Renal cortex interstitium (tissue), 15 donors: ENCODE measurements at places on chromosomes 5 and 9.

DNA sequence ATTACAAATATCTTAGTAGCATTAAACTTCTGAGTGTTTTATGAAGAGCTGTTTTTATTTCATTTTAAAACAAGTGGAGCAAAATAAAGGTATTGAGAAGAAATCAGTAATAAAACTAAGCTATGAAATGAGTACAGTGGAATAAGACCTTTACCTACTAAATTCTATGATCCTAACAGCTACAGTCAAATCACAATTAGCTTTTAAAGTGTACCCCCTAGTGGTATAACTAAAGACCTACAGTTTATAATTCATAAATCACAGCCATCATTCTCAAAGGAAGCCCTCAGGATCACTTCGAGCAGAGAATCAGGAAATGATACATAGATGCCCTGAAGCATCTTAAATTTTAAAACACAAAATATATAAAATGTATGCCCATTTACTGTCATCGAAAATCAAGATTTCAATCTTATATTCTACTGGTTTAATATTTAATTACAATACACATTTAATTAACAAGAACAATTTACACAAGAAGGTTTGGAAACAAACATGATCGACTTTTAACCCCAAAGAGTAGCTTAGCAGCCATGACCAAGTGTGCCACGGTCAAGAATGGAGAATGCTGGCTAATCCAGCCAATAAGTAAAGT is 12.3 kb downstream of the CCNH start:
- DNase-seq: no peak

GRCh38 chr5:75091597-75091996 is 39.2 kb upstream of the GCNT4 start:
- DNase-seq: no peak

DNA sequence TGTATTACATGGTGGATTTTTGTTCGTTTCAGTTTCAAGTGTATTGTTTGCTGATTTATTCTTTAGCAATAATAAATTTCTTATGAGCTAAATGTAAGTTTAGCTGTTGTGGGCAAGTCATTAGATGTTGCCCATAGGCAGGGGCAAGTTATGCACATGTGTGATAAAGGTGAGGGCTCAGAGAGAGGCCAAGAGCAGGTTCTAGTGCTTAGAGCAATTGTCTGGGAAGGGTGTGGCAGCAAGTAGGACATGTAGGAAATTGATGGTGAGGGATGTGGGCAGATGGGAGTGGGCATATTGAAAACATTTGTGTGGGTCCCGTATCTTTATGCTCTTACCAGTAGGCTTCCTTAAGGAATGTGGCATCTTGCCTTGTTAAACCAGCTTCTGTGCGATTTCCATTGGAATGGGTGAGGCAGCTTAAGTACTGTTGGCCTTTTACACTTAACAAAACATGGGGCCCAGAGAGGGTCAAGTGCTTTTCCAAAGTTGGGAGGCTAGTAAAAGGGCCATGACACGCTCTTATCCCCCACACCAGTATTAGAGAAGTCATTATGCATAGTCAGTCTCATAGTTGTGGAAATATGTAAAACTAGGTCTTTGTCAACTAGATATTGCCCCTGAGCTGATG is 60.6 kb downstream of the KDM4C start:
- no peak for DNase-seq

DNA sequence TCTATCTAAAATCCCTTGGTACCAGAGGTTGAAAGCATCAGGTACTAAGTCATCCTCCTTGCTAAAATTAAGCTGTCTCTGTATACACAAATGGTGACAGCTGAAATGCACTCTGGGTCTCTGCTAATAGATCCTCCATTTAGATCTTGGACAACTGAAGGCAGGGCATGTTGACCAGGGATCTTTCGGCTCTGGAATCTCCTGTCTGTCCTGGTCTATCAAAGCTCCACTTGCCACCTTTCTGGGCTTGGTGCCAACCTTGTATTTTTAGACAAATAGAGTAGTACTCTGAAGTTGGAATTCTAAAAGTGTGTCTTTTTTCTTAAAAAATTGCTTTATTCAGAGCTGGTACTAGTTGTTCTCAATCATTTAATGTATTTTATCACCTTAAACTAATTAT is 135.2 kb upstream of the HMHB1 start:
- DNase-seq: no peak

DNA sequence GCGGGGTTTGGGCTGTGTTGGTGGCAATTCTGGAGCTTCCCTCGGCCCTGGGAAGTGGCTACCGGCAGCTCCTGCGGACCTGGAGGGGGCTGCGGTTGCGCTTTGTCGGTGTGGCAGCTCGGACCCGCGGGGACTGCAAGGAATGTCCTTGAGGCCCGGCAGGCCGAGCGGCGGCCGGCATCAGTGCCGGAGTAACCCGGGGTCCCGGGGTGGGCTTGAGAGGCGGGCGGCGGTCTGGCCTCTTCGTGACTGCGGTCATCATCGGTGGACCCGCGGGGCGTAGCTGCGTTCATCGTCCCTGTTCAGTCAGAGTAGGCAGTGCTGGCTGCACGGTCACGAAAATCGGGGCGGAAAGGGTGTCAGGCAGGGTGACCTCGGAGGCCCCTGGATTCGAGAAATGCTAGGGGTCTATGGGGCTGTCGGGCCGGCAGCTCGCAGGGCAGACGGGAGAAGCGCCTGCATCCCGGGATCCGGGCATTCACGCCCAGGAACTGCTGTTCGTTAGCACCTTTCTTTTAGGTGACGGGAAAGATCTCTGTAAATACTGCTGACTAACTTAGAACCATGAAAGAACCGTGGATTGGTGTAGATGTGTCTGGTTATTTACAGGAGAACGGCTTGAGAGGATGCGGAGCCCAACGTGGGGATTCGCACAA is 474 bp downstream of the HMGCR start:
- peak; percentile 18 for DNase-seq

DNA sequence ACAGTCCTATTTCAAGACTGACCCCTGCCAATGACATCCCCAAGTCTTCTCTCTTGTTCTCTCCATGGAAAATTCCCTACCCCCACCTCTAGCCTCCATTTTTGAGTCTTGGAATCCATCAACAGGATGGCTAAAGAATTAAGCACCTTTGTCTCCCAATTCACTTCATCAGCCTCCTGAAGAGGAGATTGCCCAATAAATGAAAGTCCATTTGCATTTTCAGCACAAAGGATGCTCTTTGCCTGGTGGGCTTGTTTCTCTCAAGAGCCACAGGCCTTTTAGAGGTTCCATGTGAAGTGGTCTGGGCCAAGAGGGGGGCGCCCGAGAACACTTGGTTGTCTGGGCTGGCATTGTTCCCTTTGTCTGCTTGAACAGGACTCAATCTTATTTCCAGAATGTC is 12.6 kb downstream of the HSD17B3 start:
- DNase-seq: no peak

GRCh38 chr5:140267559-140268018 is 35.3 kb downstream of the PFDN1 start:
- DNase-seq: no peak

GRCh38 chr9:78189461-78189860 is 46.4 kb upstream of the CEP78 start:
- DNase-seq: no peak

DNA sequence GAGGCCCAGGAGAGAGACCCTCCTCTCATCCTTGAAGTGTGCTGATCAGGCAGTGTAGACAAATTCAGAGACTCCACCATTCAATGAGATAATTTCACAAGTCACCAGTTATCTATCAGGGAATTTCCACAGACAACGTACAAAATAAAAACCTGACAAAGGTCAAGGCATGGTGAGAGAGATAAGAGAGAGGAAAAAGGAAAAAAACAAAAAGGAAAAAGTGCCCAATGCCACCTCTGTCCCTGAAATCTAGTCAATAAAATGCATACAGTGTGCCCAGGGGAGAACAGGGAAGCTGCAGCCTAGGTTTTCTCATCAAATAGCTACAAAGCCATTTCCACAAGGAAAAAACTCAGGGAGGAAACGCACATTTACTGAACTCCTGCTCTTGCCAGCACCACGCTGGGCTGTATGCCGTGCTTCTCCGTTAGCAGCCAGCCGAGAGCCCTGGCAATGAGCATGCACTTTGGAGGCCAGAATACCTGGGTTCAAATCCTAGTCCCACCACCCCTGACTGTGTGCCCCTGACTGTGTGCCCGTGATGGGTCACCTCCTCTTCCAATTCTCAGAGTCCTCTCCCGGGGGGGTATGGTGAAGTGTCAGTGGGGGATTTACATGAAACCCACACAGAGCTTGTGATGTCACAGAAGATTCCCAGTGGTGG is 11.6 kb downstream of the WHRN start:
- DNase-seq: no peak

DNA sequence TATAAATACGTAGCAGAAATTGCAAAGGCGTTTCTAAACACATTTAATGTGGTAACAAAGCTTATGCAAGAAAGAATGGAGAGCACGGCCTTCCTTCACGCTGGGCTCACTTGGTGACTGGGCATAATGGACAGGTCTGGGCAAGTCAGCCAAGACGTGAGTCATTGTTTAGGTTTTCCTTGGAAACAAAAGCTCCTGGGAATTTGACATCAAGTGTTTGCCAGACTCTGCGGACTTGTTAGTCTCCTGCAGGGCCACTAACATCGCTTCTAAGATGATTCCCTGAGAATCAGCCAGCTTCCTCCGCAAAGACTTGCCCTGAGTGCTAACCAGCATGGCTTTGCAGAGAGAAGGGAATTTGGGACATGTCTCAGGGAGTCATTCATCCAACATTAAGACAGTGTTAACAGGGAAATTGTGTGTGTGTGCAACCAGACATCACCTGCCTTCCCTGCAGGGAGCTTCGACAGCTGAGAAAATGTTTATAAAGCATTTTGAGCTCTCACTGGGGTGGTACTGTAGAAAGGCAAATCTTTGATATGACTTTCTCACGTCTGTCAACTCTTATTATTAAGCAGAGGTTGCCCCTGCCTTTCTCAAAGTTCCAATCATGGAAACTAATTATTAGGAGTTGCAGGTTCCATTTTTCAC is 182.5 kb downstream of the NTRK2 start:
- no peak for DNase-seq

DNA sequence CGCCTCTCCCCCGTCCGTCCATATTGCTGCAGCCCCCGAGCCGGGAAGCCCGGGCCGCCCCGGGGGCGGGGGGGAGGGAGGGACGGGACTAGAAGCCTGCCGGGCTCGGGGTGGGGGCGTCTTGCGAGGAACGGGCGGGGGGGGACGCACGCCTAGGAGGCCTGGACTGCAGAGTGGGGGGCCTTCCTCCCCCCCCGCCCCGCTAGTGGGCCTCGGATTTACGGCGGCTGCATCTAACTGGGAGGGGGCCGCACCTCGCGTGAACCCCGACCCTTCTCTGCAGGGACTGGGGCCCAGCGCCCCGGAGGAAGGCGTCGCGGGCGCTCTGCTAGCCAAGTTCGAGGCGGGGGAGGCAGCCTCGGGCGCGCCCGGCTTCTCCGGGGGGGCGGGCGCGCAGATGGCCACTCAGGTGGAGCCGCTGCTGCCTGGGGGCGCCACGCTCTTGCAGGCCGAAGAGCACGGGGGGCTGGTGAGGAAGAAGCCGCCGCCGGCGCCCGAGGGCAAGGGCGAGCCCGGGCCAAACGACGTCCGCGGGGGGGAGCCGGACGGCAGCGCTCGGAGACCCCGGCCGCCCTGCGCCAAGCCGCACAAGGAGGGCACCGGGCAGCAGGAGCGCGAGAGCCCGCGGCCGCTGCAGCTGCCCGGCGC is at the start of gene LARP1:
TSS of gene LARP1 (plus strand) at position 17 of the 648 bp plus-strand sequence. CDS start at position 398, 381 bp downstream.
- DNase-seq: no peak

GRCh38 chr5:143113461-143113860 is 290.0 kb downstream of the NR3C1 start:
- no peak for DNase-seq

GRCh38 chr9:73525350-73525749 is 373.7 kb downstream of the ANXA1 start:
- no peak for DNase-seq

DNA sequence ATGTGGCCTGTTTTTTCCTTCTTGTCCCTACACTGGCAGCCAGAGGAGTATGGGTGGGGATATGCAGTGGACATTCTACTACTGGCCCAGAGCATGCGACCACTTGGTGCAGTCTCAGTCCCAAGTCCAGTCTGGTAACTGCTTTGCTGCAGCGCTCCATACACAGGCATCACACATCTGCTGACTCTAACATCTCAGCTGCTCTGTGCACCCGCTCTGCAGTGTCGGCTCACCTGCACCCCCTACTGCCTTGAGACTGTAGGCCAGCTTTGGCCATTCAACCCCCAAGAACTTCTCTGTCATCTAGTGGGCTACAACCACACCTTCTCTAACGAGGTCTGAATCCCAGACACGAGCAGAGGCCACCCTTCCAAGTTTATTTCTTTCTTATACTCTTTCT is 46.4 kb upstream of the SLCO6A1 start:
- DNase-seq: no peak

DNA sequence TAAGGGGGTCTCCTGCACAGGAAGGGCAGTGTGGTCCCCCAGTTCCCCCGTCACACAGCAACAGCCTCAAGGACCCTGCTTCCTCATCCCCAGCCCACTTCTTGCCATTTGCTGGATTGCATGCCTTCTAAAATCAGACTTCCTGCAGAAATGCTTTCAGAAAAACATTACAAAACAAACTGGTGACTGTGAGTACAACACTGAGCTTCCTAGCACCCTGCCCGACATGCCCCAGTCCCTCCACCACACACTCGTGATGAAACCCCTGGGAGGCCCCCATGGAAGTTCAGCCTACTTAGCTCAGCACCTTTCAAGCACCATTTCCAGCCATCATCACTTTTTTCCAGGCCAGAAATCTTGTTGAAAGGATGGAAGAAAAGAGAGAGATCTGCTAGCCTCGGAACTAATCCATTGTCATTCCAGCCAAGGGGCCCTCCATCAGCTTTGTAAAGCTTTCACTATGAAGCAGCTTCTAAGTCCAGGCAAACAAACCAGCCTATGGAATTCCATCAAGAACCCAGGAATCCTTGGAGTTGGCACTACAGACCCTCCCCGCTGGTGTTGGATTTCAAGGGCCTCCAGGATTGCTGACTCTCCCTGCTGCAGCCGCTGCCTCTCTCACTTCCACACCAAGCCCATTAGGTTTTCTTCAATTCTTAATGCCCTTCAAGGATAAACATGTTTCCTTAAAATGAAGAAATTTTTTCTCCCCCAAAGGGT is 114.6 kb downstream of the C5orf15 start:
- no peak for DNase-seq

DNA sequence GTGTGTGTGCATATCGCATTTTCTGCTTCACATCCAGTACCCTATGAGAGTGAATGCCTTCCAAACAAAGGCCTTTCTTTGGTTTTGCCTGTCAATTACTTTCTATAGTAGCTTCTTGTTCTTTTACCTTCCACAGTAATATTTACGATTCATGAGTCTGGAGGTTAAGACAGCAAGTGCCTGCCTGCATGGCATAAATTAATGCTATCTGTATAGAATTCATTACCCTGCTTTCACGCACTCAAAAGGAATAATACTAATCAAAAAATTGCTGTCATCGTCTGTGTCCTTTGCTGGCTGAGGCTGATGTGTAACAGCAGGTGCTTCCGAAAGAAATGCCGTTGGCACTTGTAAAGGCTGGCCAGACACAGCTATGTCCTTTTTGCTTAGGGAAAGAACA is 1304.4 kb upstream of the CDH6 start:
- DNase-seq: no peak

- peak; percentile 80 for DNase-seq
These were observed 25.0 kb upstream of the TDRD7 start for GRCh38 chr9:97386733-97387503.

GRCh38 chr5:42596817-42597216 is 159.8 kb upstream of the CCDC152 start:
- no peak for DNase-seq
